NCI-H1048 (cell line): ENCODE measurements at places on chromosomes 12 and 14.

GRCh38 chr12:388541-389141, 479 bp downstream of the KDM5A start:
- no peak for DNase-seq

DNA sequence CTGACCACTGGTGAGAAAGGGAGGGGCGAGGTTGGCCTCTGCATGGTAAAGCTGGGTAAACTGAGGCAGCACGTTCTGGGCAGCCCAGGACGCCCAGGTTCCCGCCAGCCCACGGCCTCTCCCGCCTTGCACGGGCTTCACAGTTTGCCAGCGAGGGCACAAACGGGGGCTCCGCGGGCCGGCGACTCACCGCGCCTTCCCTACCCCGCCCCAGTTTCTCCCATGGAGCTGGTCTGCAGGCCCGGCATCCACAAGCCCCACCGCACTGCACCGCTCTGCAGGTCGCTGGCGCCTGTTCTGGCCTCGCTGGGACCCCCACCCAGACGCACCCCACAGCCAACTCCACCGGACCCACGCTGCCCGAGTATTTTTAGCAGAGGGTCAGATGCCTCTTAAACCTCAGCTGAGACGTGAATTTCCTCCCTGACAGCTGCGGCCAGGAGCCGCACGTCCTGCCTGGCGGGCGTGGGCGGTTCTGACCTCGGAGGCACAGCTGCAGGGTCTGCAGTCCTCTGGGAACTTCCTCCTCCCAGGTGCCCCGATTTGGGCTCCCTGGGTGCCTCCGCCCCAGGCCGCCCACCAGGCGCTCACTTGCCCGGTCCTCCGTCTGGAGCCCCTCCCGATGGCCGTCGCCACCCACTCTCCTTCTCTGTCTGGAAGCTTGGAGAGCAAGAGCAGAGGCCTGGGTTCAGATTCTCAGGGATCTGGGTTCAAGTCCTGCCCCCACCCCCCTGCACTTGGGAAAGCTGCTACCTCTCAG, 29.5 kb upstream of the INF2 start:
- no peak for DNase-seq

- DNase-seq, result no peak
Measured at GRCh38 chr14:89351516-89352404, 65.3 kb downstream of the FOXN3 start.

GRCh38 chr12:33267641-33268040, 172.0 kb downstream of the SYT10 start:
- DNase-seq, result no peak

DNA sequence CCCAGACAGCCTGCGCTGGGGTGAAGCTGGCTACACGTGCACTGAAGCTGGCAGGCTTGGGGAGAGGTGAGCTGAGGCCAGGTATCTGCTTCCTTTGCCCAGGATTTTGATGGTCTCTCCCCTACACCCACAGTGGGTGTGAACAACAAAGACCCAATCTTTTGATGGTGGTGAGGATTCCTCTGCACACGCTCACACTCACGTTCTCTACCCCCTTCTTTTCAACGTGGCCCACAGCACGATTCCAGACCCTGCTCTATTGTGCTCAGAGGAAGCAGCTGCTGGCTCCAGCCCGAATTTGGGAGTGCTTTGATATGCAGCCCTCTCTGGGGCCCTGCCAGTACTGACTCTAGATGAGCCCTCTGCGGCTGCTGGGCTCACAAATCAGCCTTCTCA, 4.9 kb downstream of the CD9 start:
- DNase-seq, result no peak

GRCh38 chr14:20848955-20849570, 42.1 kb upstream of the RNASE3 start:
- DNase-seq, result no peak

GRCh38 chr14:31224808-31225207, 17.2 kb upstream of the HECTD1 start:
- no peak for DNase-seq

- no peak for DNase-seq
Measured at GRCh38 chr12:51705450-51705849, 114.4 kb downstream of the SCN8A start.

DNA sequence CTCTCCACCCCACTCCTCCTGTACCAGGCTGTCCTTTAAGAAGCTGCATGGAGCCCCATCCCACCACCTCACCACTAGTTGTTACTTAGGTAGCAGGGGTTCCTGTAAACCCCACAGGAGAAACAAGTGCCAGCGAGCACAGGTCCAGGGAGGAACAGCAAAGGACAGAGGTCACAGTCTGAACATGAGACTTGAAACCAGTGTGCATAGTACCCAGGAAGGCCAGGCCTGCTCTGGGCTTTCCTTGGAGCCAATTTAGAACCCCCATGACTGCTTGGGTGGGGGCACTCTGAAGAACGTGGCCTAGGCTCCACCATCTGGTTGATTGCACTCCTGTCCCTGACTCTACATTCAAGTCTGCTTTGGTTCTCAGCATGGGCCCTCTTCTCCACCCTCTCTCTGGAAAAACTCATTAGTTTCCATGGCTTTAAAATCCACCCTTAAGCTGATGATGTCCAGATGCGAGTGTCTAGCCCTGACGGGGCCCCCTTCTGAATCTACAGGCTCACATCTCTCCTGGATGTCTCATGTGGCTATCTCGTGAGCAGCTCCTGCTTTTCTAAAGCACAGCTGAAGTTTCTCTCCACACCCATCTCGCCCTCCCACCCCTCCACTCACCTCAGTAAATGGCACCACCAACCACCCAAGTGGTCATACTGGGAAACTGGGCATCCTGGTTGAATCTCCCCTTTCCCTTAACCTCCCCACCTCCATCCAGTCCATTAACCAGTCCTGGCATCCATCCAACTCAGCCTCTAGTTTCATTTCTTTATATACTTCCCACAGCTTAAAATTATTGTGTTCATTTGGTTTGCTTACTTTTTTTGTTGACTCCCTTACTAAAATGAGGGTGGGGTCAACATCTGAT, 8.4 kb downstream of the KRT3 start:
- DNase-seq, result no peak

DNA sequence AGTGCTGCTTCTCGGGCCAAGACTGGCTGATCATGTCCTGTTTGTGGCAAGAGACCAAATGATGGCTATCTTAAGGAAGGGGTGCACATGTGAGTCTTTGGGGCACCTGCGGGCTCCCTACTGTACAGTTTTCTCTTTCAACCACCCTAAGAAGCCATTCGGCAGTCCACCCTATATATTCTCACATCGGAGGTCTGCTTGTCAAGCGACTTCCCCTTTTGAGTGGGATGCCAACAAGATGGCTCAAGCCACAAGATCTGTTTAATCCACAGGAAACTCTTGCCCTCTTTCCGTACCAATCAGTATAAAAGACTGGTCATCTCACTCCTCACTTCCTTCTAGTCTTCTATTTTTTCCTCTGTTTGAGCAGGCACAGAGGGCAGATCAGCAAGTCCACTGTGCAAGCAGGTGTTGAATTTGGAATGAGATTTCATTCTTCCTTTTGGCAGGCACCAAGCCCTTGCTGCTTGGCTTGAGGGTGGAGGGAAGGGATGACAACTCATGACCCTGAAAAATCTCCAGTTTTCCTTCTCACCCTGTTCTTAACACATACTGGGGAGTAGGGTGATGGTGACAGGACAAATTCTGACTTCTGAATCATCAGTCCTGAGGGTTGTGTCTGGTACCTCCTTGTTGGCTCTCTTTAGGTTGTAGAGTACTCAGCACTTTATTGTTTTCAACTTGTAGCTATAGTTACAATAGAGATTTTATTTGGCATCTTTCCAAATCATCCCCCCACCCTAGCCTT, 17.6 kb downstream of the LACRT start:
- no peak for DNase-seq

DNA sequence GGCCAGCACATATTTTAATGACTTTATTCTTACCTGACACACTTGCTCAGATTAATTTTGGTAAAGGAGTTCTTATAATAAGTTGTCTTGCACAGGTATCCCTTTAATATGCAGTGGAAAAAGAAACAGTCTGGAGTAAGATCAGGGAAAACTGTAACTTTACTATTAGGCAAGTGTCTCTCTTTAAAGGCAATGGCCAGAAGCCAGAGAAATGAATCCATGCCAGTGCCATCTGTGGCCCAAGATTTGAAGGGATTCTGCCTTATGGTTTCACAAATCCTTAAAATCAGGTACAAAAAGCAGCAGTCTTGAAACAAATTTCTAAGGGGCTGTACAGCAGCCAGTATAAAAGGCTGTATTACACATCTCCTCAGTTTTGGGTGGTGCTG, 22.4 kb downstream of the NFYB start:
- DNase-seq, result no peak

DNA sequence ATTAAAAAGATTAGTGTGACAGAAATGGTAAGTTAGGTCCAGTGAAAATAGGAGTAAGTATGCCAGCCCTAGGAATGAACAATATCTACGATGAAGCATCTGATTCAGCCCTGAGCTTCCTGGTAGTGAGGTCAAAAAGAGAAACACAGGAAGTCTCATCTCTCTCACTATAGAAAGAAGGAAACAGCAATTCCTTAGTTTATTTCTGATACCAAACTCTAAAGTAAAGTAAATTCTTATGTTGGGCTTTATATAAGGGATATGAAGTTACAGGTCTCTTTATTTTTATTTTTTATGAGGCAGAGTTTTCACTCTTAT, 76.7 kb upstream of the RFLNA start:
- no peak for DNase-seq
